Esophagus squamous epithelium (tissue), 5 donors: ENCODE measurements at places on chromosomes 11 and 22. TPM values are rescaled to one million over a fixed set of nuclear protein-coding genes. Genes with fewer than 3 reads are reported as not detected.

Gene TSPAN32
- not detected for total RNA-seq

Gene NPAS4
- not detected for total RNA-seq

Gene OR51E2
- total RNA-seq = not detected

Gene CELSR1
- 42.7 TPM for total RNA-seq

Gene SHANK2
- total RNA-seq = 3.9 TPM

Gene ANGPTL5
- total RNA-seq = 0.29 TPM

Gene NELL1
- 1.5 TPM for total RNA-seq

Gene MYOD1
- not detected for total RNA-seq

Gene OR10A4
- total RNA-seq = not detected

Gene BCL2L13
- total RNA-seq = 38.9 TPM

Gene IGSF9B
- total RNA-seq = 1.4 TPM

Gene RRP7A
- 19.1 TPM for total RNA-seq

Gene CFAP300
- 2.9 TPM for total RNA-seq

Gene CHID1
- total RNA-seq = 58.2 TPM

Gene PRAME
- total RNA-seq = not detected

Gene OR52I1
- total RNA-seq = not detected

Gene ILK
- total RNA-seq = 34.5 TPM

Gene PHLDA2
- total RNA-seq = 10.2 TPM

Gene STK33
- total RNA-seq = 0.48 TPM

Gene NXPE4
- 0.15 TPM for total RNA-seq

Gene CCDC87
- 0.40 TPM for total RNA-seq

Gene ART5
- total RNA-seq = not detected

Gene DEPDC7
- 2.3 TPM for total RNA-seq

Gene MIAT
- total RNA-seq = 2.4 TPM

Gene PDHX
- total RNA-seq = 25.3 TPM

Gene CCDC88B
- total RNA-seq = 14.4 TPM

Gene VPREB1
- not detected for total RNA-seq

Gene OOSP1
- total RNA-seq = not detected

Gene MS4A6A
- total RNA-seq = 87.7 TPM

Gene RAG2
- total RNA-seq = not detected

Gene ANO5
- 2.3 TPM for total RNA-seq

Gene SERPINH1
- total RNA-seq = 70.1 TPM

Gene C2CD3
- total RNA-seq = 19.1 TPM

Gene TLCD5
- total RNA-seq = 3.2 TPM

Gene PVALB
- total RNA-seq = not detected

Gene OR10A2
- total RNA-seq = not detected

Gene NADSYN1
- total RNA-seq = 63.0 TPM

Gene KRTAP5-8
- 0.22 TPM for total RNA-seq

Gene APOL6
- total RNA-seq = 10.0 TPM

Gene MUC5AC
- total RNA-seq = under 0.01 TPM
